ENCODE measurements at places on chromosomes 5 and 9.

- no peak for DNase-seq
These were observed 129.3 kb downstream of the RXRA start for GRCh38 chr9:134455537-134455933.

- DNase-seq = no peak
These were observed 219.8 kb upstream of the TBCA start for GRCh38 chr5:77995793-77996409.

GRCh38 chr9:89625721-89626687, 21.2 kb downstream of the GADD45G start:
- DNase-seq = no peak

GRCh38 chr5:104412649-104413240, 850.2 kb upstream of the NUDT12 start:
- DNase-seq = peak; percentile 10

- peak; percentile 62 for DNase-seq
These were observed 3.0 kb upstream of the ERGIC1 start for GRCh38 chr5:172830876-172831662.

- DNase-seq = no peak
These were observed 193.7 kb downstream of the MAPKAP1 start for GRCh38 chr9:125513303-125513667.

DNA sequence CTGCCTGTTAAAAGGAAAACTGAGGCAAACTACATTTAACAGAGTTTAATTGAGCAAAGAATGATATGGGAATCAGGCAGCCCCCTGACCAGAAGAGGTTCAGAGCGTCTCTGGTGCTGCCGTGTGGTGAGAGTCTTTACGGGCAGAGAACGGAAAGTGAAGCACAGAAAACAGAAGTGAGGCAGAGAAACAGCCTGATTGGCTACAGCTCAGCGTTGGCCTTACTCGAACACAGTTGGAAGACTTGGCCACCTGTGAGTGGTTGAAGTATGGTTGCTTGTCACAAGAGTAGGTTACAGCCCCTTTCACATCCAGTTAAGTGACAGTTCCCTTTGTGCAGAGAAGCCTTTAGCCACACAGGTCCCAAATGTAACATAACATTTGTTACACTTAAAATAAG, 16.9 kb upstream of the FBP1 start:
- no peak for DNase-seq

DNA sequence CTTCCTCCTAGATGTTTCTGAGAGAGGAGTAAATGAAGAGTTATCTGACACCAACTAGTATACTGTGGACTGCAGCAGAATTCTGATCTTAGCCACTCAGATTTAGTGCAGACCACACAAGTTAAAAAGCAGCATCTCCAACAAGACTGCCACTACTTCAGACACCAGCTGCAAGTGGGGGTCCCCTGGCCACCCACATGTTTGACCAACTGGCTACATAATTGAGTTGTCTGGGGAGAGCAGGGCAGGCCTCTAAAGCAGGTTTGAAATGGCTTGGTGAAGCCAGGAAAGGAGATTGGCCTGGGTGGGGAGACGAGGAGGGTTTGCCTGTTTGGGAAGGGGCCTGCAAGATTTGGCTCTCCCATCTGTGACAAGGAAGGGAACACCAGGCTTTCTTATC, 40.5 kb upstream of the FAM81B start:
- DNase-seq = no peak

DNA sequence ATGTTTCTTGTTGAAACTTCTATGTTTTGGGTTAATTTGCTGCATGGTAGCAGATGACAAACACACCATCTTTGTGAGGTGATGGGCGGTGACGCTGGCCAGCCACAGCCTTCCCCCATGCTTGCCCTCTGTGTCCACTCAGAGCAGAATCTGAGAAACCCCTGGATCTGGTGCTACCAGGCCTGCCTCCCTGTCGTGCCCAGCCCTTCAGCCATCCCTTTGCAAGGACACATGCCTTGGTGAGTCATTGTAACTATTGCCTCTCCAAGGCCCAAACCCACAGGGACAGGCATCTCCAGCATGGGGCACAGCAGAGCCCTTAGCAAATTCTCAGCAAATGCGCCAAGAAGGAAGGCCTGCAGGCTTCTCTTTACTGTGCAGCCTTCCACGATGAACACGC, 48.1 kb upstream of the FCN1 start:
- DNase-seq = no peak

DNA sequence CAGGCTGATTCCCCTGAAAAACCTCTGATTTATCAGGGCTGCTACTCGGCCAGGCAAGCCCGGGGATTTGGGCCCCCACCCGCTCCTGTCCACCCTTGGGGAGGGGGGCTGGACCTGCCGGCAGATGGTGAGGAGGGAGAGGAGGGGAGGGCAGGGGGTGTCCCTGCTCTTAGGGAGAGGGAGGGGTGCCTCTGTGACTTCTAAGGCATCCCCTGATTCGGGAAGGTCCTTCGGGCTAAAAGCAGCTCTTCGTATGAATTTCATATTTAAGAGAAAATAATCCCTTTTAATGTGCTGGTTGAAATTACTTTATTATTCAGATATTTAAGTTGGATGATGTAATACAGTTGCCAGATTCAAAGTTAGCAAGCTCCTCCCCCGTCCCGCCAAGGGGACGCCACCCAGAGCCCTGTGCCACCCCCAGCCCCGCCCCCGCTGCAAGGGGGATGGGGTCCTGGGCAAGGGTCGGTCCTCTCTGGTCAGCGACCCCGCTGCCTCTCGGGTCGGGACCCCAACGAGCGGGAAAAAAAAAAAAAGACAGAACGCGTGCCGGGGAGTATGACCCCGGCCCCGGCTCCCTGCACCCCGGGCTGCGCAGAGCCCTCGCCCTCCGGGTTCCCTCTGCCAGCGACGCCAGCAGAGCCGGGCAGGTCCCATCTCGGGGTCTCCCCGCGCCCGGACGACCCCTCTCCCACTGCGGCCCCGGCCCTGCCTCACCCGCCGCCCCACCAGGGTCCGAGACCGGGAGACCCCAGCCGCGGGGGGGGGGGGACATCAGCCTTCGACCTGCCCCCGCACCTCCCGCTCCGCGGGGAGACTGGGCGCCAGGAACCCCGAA, 12.4 kb downstream of the LHX3 start:
- no peak for DNase-seq

DNA sequence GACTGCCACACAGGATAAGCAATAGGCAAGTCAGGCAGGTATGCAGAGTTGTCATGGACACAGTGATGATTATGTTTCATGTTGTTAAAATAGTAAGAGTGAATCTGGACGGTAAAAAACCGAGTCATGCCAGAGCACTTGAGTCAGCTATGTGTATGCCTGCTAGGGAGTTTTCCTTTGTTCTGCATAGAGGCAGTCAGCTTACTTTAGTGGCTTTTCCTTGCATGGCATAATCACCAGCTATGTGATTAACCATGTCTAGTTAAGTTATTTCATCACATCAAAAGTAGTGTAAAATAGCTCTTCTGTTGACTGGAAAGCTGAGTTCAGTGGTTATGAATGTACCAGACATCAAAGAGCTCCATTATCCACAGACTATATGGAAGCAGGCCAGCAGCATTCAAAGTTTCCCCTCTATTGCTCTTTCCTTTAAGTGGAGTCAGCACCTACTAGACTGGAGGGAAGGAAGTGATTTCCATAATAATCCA, 989.8 kb downstream of the TLE1 start:
- DNase-seq = peak; percentile 37

DNA sequence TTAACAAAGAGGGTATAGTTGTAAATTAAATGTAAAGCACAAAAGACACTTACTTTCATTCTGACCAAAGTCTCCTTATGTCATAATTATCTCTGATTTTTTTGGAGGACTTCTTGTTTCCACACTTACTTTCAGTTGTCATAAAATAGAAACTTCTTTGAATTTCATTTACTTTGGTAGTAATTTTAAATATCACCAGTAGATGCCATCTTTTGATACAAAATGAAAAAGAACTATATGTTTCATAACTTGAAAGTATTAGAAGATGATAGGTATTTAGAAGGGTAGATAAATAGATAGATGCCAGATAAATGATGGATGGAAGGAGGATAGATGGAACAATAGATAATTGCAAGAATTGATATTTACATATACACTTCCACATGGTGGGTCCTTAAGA, 1865.3 kb upstream of the CDH9 start:
- no peak for DNase-seq

DNA sequence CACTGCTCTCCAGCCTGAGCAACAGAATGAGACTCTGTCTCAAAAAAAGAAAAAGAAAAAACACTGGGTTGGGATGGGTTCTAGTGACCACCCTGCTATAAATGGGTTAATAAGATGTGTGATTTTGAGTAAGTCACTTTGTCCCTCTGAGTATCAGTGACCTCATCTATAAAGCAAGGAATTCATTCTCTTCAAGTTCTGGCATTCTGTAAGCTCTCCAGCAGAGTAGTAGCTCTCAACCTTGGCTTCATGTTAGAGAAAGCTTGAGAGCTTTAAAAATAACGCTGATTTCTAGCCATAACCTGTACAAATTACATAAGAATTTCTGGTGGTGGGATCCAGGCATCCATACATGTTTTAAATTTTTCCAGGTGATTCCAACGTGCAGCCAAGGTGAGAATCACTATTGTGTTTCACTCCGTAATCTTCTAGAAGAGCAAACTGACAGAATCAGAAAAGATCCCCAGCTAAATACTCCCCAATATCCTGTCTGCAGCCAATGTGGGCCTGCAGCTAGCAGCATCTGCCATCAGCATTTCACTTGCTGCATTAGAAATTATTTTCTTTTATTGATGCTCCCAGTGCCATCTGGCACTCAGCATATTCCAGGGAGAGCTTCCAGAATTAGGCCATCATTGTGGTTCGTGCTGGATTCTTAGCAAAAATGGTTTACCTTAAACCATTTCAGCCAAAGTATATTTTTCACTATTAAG, 109.4 kb downstream of the FEM1C start:
- DNase-seq = no peak

DNA sequence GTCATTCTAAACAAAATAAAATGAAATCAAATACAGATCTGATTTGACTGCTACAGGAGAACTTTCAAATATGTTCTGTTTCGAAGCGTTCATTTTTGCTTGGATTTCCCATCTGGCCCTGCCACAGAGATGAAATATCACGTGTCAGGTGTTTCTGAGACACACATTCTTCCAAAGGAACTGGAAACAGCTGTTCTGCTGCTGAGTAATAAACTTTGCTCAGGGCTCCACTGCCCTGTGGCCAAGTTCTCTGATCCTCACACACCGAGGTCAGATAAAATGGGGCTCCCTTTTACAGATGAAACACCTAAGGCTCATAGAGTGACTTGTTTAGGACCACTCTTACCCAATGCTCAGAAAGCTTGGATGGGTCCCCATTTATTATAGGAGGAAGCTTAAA, 42.5 kb downstream of the FRMPD1 start:
- no peak for DNase-seq

- peak; percentile 79 for DNase-seq
These were observed 48.6 kb downstream of the NR2F1-AS1 start for GRCh38 chr5:93532370-93532769.

DNA sequence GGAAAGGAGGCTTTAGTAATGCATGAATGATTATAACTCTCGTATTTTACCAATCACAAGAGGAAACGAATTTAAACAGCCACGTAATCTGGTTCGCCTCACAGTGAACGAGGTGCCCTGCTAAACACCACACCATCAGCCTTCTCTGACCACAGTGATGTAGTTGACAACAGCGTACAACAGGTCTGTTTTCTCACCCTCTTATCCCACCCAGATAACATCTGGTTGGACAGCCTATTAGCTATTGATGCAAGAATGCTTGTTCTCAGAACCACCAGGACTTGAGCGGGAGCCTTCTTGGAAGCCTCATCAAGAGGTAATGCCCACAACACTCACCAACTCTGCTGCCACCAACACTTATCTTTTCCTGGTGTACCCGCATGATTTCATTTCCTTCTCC, 23.3 kb downstream of the SLC1A3 start:
- DNase-seq = no peak

- DNase-seq = no peak
These were observed 2055.1 kb upstream of the WWC1 start for GRCh38 chr5:166236327-166236726.

All from AG04449 (cell line).